A172 (cell line): ENCODE measurements at places on chromosomes 13 and 19.
A peak's percentile ranks its signal among the peaks of the same experiment; 100 is the strongest.

DNA sequence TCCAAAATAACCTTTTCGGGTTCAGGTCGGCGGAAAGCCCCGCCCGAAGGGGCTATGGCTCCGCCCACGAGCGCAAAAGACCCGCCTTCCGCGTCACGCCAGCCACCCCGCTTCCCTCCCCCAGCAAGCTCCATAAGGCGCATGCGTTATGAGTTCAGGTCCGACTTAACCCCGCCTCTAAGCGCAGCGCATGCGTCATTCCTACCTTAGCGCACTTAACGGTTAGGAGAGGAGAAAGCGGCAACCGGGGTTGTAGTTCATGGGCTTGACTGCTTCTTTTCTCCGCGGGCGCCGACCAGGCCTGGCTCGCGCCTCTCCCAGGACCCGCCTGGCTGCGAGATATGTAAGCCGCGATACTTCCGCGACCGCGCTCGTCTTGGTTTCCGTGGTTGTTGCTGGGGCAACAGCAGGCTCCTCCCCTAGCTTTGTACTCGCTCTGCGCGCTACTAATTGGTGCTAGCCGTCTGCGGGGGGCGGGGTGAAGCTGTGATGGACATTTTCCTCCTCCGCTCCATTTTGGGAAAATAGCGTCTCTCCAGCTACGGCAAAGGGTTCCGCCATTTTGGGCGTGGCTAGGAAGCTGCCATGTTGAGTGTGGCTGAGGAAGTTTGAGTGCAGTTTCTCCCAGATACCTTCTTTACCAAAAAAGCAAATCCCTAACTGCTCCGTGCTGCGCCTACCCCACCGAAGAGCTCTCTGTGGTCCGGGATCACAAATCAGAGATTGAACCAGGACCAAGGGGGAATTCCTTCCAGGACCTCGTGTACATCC lies at the start of gene B9D2:
TSS of gene B9D2 (minus strand) at position 397 of the 771 bp plus-strand sequence. CDS start 630 bp downstream, outside the sequence.
- DNase-seq, result peak; percentile 99

DNA sequence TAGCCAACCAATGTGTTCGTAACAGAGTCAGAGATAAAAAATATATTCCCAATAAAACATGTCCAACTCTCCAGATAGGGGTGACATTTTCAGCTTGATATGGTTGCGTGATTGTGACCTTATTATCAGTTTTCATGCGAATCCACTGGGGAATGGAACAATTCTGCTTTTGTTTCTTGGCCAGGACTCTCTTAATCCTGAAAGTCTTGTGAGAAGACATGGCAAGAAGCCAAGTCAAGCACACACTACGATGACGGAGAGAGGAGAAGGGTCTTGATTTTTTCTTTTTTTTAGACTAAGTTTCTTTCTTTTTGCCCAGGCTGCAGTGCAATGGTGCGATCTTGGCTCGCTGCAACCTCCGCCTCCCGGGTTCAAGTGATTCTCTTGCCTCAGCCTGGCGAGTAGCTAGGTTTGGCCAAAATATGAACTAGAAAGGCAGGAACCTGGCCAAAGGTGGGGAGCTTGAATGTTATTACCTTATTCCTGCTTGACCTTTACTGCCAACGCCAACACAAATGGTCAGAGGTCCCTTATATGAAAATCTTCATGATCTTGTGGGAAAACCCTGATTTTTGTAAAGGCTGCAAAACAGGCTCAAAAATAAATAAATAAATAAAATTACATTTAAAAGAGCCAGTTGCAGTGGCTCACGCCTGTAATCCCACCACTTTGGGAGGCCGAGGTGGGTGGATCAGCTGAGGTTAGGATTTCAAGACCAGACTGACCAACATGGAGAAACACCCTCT lies 14.5 kb downstream of the ZNF816 start:
- DNase-seq, result no peak

- DNase-seq, result no peak
Measured at GRCh38 chr13:75811841-75812240, 175.7 kb downstream of the LMO7 start.

DNA sequence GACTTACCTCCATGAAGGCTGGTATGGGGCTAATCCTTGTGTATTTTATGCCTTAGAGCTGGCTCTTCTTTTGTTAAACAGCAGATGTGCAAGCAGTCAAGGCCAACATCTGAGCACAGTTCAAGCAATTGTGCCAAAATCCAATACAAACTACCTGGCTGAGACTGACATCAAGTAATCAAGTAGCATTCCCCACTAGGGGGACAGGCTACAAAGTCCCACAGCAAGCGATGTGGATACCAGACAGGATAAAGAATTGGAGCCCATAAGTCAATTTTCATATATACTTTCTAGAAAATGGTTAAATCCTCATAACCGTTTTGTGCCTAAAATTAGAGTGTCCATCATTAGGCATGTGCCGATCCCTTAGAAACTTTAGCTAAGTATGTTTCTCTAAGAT lies 675.8 kb downstream of the DIAPH3 start:
- DNase-seq, result no peak

- DNase-seq, result no peak
Measured at GRCh38 chr13:113886561-113887112, 22.8 kb upstream of the GAS6 start.

GRCh38 chr13:95355494-95355893 lies 54.2 kb upstream of the ABCC4 start:
- peak; percentile 45 for DNase-seq

- no peak for DNase-seq
Measured at GRCh38 chr19:7648265-7649014, 11.5 kb downstream of the STXBP2 start.

DNA sequence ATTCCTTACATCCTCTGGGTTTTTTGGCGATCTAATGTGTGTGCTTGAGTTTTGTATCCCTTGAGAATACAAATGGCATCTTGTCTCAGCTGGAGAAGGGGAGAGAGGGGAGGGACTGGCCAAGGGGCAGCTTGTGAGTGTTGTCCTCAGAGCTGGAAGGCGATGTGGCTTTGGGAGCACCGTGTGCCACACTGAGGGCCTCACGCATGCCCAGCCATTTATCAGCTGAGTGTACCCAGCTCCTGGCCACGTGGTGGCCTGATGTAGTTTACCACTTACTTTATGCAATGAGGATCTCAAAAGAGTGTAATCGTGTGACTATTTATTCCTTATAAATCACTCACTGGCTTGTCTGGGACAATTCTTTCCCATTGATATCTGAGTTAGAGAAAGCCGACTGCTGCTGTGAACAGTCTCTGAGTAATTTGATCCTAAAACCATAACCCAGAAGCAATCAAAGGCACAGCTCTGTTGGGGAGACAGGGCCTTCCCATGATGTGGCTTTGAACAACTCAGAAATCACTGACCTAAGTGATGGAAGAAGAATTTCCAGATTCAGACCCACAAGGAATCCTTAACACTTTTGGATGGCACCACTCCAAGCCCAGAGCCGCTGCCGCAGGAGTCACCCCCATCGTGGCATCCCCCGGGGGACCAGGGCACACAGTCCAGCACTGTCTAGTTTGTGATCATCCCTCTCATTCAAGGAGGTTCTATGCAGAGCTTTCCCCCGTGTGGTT lies 53.9 kb upstream of the MTIF3 start:
- DNase-seq, result no peak

GRCh38 chr13:75368167-75368566 lies 113.8 kb downstream of the TBC1D4 start:
- DNase-seq, result peak; percentile 50

- DNase-seq, result no peak
Measured at GRCh38 chr19:343451-343931, 1.1 kb downstream of the MIER2 start.

DNA sequence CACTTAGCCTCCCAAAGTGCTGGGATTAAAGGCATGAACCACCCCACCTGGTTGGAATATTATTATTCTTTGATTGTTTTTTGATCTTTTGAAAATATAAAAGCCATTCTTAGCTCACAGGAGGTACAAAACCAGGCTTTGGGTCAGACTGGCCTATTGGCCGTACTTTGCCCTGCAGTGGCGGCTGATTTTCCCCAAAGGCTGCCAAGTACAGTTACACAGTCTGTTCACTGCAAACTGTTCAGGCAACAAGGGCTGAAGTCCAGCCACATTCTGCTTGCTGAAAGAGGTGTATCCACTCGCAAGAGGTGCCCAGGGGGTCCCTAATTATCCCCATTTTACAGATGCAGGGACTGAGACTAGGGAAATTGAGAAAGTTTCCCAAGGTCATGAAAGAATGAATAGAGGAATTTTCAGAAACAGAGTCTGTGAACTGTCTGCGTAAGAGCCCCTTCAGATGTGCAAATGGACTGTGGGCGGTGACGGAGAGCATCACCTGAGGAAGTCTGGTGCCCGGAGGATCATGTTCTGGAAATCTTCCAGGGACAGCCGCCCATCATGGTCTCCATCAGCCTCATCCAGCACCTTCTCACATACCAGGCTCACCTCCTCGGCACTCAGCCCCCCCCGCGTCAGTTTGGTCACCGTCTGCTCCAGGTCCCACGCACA lies 9.0 kb downstream of the CIB3 start:
- DNase-seq, result no peak

DNA sequence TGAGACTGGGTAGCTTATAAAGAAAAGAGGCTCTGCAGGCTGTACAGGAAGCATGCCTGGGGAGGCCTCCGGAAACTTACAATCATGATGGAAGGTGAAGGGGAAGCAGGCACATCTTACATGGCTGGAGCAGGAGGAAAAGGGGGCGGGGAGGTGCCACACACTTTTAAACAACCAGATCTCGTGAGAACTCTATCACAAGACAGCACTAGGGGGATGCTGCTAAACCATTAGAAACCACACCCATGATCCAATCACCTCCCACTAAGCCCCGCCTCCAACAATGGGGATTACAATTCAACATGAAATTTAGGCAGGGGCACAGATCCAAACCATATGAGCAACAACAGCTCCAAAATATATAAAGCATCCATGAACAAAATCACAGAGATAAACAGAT lies 46.5 kb upstream of the GTF2F2 start:
- DNase-seq, result no peak
